ENCODE measurements at places on chromosomes 5 and 9. TPM values are rescaled to one million over a fixed set of nuclear protein-coding genes. Genes with fewer than 3 reads are reported as not detected.

GHR gene
- total RNA-seq: 0.05 TPM

FABP6 gene
- not detected for total RNA-seq

ZNF300 gene
- total RNA-seq: 3.0 TPM

ADGRD2 gene
- not detected for total RNA-seq

CDKN2A gene
- total RNA-seq: 290 TPM

TLX3 gene
- total RNA-seq: not detected

FBXL7 gene
- total RNA-seq: 14.6 TPM

PTGES gene
- total RNA-seq: 2.4 TPM

IFNA13 gene
- total RNA-seq: not detected

ZFP37 gene
- total RNA-seq: 0.31 TPM

DNA sequence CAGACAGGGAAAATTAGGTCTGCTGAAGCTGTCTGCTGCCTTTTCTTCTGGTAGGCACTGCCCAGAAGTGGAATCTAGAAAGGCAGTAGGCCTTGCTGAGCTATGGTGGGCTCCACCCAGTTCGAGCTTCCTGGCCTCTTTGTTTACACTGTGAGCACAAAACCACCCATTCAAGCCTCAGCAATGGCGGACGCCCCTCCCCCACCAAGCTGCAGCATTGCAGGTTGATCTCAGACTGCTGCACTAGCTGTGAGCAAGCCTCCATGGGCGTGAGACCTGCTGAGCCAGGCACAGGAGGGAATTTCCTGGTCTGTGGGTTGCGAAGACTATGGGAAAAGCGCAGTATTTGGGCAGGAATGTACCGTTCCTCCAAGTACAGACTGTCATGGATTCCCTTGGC lies 18.5 kb downstream of the AGTPBP1 start:
- no peak for DNase-seq

DNA sequence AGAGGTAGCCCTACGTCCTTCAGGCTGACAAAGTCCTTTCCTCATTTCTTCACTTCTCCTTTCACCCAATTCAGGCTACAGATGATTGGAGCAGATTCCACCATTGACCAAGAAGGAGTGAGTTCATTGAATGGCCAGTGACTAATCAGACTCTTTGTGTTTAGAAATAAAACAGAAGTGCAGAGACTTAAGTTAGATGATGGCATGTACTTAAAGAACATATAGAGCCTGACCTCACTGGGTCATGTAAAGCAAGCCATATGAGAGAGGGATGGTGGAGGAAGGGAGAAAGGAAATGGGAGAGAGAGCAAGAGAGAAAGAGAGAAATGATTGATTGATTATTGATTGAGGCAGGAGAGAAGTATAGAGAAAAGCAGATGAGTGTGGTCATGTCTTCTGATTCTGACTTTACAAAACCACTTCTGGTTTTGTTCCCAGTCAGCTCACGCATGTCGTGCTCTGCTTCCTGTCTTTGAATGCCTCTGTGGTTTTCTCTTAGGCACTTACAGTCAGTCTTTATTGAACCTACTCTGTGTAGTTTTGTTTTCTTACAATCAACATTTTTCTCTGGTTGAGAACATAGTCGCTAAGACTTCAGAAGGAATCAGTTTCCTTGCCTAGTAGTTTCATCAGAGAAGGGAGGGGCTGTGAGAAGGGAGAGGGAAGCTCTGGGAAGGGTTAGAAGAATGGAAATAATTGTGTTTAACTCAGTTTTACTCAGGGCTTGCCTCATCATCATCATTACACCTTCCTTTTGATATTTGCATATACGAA lies 149.2 kb upstream of the KLF9 start:
- no peak for DNase-seq

- DNase-seq: no peak
These were observed 57.7 kb upstream of the KLF4 start for GRCh38 chr9:107547303-107547702.

DNA sequence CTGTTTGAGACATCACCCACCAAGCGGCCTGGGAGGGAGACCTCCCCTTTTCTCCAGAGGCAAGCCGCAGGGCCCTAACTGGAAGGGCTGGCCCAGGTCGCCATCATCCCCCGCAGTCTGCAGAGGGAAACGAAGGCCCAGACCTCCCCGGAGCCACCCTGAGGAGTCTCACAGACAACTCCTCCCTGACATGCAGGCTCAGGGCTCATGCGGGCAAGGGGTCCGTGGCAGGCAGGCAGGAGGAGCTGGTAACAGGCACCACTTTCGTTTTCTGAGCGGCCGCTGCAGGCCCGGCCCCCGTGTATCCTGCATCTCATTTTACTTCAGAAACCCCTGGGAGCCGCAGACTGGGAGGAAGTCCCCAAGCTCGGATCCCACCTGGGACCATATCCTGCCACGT lies 192.0 kb upstream of the PPP1R26 start:
- no peak for DNase-seq

GRCh38 chr9:2623288-2624050 lies 1.9 kb downstream of the VLDLR start:
- DNase-seq: no peak

DNA sequence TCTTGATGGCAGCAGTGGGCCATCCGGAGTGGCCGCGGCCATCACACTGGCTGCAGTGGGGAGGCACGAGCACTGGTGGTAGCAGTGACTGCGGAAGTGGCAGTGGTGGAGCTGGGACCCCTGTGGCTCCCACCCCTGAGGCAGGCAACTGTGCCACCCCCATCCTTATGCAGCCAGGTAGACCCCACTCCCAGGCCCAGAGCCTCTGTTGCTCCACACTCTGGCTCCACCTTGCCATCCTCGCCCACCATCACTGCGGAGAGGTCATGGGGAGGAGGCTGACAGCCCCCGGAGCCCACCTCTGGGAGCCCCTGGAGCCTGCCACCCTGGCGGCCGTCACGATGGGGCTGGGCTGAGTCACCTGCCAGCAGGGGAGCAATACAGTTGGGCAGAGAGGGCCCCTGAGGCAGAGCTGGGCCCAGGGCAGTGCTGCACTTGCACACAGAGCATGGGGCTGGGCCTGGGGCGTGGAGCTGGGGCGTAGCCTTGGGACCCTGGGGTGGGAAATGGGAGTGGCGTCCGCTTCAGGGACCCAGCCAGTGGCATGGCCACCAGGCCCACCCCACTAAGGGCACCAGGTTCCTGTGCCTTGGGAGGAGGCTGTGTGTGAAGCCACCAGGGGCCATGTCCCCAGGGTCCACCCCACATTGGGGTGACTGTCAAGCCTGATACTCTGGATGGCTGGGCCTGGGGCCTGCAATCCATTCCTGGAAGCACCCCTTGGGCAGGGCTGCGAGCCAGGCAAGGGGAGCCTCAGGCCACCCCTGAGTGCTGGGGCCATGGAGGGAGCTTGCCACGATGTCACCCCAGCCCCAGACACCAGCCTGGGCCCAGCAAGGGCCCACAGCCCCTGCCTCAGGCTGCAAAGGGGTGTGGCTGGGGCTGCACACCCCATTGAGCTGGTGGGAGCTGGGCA lies 7.7 kb downstream of the AMBP start:
- DNase-seq: no peak

DNA sequence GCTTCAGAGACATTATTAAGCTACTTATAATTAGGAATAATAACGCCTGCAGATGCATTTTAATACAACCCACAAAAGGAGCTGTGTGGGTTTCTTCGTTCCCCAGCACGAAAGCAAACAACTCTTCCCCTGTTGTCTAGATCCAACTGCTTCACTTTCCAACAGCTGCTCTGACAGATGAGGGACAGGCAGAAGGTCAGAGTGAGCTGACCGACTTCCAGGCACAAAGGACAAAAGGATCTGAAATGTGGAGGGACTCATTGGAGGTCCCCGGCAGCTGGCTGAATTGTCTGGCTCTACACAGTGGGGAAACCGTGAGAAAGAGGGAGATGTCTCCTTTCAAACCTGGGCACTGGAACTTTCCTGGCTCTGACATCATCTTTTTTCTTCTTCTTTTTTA lies 79.1 kb upstream of the ALDH1B1 start:
- DNase-seq: no peak

GRCh38 chr5:61626639-61627282 lies 294.7 kb downstream of the ZSWIM6 start:
- no peak for DNase-seq

GRCh38 chr5:73968729-73969128 lies 342.7 kb downstream of the ARHGEF28 start:
- no peak for DNase-seq

DNA sequence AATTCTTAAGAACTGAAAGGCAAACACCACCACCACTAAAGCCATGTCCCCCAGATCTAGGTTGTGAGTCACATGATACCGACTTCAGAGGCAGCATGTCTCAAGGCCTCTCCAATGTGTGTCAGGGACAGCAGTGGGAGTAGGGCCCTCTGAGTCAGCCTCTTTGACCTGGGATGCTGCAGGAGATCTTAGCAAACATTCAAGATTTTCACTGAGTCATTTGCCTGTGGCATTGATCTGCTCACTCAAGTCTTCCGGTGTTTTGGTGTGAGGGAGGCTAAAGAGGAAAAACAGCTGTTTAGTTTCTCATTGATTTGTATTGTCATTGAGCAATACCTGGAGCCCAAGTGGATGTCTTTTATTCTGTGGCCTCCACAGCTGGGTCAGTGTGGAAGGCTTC lies 36.1 kb downstream of the TMC1 start:
- peak; percentile 76 for DNase-seq

- peak; percentile 20 for DNase-seq
These were observed 561.3 kb downstream of the PSAT1 start for GRCh38 chr9:78858266-78858665.

- DNase-seq: no peak
These were observed 6.3 kb downstream of the SEC16A start for GRCh38 chr9:136476369-136477150.

- DNase-seq: no peak
These were observed 160.3 kb upstream of the TRPC7 start for GRCh38 chr5:136525597-136525996.

- DNase-seq: no peak
These were observed 7.8 kb upstream of the TBC1D9B start for GRCh38 chr5:179915406-179915935.

DNA sequence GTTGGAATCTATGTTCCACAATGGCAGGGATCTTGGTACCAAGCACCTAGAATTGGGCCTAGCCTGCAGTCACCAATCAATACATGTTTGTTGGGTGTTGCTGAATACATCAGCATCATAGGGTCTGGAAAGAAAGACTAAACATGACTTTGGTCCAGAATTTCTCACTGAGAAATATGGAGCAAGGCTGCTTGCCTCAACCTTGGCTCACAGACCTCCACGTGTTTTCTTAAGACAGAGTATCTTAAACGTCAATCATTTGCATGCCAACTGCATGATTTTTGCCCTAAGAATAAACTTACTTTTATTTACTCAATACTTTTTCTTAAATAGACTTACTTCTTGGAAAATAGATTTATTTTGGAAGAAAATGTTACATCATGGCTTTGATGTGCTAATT lies 22.7 kb upstream of the TRAF1 start:
- no peak for DNase-seq

All from SJSA1 (cell line).